ENCODE measurements at places on chromosomes 11 and 22. TPM values are rescaled to one million over a fixed set of nuclear protein-coding genes. Genes with fewer than 3 reads are reported as not detected.

DNA sequence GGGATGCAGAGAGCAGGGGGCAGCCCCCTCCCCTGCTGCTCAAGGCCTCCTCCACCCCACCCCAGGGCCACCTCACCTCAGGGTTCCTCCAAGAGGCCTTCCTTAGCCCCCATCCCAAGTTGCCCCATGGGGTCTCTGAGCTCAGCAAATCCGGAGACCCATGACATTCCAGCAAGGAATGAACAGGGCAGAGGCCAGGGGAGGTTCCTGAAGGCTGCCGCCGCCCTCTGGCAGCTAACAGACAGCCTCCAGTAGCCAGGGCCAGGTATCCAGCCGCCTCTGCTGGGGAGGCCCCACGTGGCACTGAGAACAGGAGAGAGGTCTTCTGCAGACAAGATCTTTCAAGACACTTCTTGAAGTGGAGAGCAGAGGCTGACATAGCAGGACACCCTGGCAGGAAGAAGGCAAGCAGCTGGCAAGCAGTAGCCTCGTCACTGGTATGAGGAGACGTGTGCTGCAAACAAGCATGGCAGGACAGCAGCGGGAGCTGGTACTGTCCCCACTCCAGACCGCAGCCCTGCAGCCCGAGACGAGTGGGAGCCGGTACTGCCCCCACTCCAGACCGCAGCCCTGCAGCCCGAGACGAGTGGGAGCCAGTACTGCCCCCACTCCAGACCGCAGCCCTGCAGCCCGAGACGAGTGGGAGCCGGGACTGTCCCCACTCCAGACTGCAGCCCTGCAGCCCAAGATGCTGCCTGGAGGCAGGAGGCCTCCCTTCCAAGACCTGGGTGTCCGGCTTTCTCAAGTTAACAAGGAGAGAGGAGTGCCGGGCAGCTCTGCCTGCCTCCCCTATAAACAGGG, 190.6 kb downstream of the IGLL1 start:
- no peak for DNase-seq

GRCh38 chr22:22110548-22111266, 128.1 kb upstream of the TOP3B start:
- DNase-seq = peak; percentile 62

PHLDA2 gene
- 15.2 TPM for total RNA-seq

C11orf58 gene
- total RNA-seq = 218 TPM

DNA sequence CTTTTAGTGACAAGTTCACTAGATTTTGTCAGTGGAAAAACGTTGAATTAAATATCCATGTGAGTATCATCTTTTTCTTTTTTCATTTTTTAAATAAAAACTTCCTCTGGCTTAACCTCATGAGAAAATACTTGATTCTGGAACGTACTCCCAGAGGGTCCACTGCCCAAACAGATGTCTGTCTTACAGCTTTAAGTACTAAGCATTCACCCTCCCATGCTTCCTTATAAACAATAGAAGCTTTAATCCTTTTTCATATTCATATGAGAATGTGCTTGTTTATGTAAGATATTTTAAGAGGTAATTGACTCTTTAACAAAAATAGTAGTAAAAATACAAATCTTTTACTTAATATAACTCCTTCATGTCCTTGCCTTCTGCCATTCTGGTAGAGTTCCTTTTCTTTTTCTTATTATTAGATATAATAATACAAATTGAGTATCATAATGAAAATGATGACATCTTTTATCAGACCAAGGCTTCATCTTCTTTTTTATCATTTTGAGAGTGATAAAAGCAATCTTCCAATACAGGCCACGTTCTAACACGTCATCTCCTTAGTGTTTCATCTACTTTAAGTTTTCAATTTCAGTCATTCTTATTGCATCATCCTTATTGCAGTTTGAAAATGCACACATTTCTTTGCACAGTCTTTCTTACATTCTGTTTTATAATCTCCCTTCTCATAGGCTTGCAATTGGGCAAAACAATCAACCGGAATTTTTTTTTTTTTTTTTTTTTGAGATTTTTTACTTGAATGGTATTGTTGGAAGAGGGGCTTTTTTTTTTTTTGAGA, 69.5 kb upstream of the MYO18B start:
- no peak for DNase-seq

OR8G1 gene
- total RNA-seq = not detected

EI24 gene
- total RNA-seq = 186 TPM

POLD4 gene
- 77.4 TPM for total RNA-seq

- no peak for DNase-seq
These were observed 140.3 kb upstream of the MTNR1B start for GRCh38 chr11:92829121-92829520.

UBQLNL gene
- not detected for total RNA-seq

- DNase-seq = peak; percentile 81
These were observed 12.2 kb downstream of the MRGPRF start for GRCh38 chr11:69000831-69001242.

LGALS1 gene
- 1,549 TPM for total RNA-seq

DNA sequence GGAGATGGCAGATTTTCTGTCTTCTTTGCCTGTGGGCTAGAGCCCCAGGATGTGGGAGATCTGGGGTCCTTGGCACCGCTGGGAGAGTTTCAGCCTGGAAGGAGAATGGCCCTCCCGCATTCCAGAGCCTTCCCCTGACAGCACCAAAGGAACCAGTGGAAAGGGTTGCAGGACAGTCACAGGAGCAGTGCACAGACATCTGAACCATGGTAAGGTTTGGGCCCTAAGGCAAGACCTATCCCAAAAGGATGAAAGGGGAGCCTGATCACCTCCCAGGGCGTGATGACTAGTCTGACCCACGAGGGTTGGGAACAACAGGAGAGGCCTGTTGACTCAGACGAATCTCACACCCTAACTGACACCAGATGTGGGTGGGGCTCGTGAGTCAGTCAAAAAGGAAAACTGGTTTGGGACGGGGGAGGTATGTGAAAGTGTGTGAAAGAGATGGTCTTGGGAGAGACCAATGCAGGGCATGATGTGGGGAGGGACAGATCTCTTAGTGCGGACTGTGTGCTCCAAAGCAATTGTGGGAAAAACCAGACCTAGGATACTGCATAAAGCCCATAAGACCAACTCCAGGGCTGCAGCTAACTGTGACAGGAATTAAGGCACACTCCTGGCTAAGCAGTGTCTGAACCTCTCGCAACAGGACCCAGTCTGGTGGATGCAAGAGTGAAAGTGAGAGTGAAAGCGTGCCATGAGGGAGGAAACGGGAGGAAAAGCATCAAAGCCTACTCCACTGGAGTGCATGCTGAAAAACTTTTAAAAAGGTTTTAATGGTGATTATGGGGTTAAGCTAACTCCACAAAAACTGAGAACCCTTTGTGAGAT, 39.1 kb upstream of the GLYAT start:
- peak; percentile 21 for DNase-seq

DNA sequence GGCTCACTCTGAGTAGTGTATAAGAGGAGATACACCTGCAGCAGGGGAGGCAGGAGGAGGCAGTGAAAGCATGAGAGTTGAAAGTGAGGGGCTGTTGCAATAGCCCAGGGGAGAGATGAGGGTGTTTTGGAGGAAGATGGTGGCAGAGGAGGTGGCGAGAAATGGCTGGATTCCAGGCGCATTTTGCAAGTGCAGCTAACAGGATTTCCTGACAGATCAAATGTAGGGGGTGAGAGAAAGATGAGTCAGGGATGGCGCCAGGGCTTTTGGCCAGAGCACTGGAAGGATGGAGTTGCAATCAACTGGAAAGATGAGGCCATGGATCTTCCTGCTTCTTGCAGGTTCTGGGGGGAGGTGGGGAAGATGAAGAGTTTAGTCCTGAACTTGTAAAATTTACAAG, 16.8 kb upstream of the TSPAN18 start:
- DNase-seq = no peak

DNA sequence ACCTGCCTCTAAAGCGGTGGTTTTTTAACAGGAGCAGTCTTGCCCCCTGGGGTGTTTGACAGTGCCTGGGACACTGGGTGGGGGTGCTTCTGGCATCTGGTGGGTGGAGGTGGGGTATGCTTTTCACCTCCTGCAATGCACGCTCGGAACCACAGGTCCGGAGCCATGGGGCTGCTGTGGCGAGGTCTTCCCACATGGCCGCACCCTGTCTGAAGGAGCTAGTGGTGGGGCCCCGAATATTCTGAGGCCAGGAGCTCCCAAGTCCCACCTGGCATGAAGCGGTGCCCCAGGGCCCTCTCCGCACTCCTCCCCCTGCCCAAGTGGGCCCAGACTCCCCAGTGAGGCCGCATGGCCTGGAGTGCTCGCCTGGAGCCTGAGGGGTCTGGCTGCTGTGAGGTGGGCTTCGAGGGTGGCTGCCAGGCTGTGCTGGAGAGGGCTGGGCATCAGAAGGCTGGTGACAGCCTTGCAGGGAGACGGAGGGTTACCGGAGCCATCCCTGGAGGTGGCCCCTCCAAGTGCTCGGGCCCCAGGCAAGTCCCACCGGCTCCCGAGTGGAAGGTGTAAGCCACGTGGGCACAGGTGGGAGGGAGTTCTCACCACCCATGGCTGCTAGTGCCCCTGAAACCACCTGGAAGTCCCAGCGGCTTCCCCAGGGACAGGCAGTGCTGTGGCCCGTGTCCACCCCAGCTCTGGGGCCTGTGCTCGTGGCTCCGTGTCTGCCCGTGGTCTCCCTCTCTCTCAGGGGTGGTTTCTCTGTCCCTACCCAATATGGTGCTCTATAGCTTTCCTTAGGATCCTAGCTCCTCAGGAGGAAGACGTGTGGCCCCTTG, 15.1 kb downstream of the TBX1 start:
- no peak for DNase-seq

MUC5AC gene
- not detected for total RNA-seq

DNA sequence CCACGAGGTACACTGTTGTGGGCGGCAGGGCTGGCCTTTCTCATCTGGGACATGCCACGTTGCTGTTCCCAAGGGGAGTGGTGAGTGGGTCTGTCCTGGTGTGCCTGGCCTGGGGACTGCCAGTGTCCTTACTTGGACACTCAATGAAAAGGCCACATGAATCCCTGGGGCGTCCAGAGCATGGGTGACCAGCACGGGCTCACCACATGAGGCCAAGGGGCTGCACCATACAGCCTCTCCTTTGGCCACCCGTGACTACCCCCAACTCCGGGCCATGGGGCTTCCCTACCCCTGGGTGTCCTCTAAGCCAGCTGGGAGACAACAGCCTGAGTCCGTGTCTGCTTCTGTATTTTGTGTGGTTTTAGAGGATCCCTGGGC, 20.2 kb upstream of the TXNRD2 start:
- DNase-seq = no peak

SPON1 gene
- 0.14 TPM for total RNA-seq

GRCh38 chr11:61711498-61711897, 31.3 kb downstream of the DAGLA start:
- no peak for DNase-seq

GRCh38 chr11:105156720-105157119, 17.2 kb upstream of the CARD18 start:
- no peak for DNase-seq

GRCh38 chr11:67581469-67581868, 2.1 kb upstream of the GSTP1 start:
- DNase-seq = no peak

GRCh38 chr11:12216041-12216451, 105.7 kb downstream of the MICAL2 start:
- no peak for DNase-seq

SLC22A8 gene
- total RNA-seq = not detected

NXF1 gene
- total RNA-seq = 25.1 TPM

DNA sequence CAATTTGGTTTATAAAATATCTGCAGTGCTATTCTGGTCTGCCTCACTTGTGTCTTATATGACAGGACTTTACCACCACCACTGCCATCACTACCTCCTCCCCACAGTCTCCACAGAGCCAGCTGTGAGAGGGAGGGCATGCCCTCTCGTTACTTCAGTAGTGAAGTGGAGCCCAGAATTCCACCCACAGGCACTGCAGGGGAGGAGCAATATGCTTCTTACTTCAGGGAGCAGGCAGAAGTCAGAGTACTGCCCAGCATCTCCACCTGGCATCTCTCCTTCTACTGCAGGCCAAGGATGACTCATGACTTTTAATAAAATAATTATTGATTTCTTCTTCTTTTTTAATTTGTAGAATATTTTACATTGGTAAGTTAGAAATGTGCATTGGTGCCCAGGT, 255.5 kb downstream of the DYNC2H1 start:
- peak; percentile 12 for DNase-seq

GRCh38 chr11:44615041-44615755, 49.7 kb downstream of the CD82 start:
- DNase-seq = no peak

GRM5 gene
- total RNA-seq = not detected

DNA sequence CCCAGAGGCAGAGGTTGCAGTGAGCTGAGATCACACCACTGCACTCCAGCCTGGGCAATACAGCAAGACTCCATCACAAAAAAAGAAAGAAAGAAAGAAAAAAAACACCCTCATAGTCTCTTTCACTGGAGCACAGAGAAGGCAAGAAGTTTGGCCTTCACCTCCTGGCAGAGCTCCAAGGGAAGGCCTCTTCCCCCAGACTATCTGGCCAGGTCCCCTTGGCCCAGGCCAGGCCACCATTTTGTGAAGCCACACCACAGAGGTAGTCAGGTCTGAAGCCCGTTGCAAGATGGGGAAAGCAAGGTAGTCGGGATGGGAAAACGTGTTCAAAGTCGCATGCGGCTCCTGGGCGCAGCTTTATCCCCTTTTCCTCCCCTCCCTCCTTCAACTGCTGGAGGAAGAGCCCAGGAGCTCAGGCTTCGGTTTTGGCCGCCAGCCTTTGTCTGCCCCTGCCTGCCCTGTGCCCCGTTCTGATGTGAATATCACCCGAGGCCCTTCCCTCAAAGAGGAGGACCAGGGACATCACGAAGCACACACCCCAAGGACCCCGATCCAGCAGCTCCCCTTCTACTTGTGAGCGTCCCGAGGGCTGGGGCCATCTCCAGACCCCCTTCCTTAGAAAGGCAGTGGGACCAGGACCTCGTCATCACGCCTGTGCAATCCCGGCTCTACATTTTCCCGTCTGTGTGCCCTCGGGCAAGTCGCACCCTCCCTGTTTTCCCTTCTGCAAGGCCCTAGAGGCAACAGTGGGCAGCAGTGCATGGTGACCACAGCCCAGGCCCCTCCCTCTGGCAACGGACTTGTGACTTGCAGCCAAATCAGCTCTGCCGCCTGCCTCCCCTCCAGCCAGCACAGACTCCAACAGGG, 17.7 kb downstream of the CABP7 start:
- DNase-seq = no peak

DNA sequence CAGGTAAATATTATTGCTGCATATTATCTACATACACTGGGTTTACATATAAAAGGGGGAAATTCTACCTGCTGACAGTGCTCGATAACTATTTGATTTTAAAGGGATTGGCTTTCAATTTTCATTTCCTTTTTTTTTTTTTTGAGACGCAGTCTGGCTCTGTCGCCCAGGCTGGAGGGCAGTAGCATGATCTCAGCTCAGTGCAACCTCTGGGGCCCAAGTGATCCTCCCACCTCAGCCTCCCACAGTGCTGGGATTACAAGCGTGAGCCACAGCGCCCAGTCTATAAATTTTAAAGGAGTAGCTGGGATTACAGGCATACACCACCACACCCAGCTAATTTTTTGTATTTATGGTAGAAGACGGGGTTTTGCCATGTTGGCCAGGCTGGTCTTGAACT, 3.2 kb upstream of the PCF11 start:
- DNase-seq = no peak

- DNase-seq = peak; percentile 25
These were observed at the start of gene BSX for GRCh38 chr11:122981388-122982264. Gene BSX (minus strand): TSS chr11:122981834. CDS start chr11:122981671, 163 bp downstream.
